Mesenteric fat pad (tissue), 1 donor: ENCODE measurements at places on chromosomes 4 and X. TPM values are rescaled to one million over a fixed set of nuclear protein-coding genes. Genes with fewer than 3 reads are reported as not detected.

GSPT2 gene
- 7.3 TPM for total RNA-seq

DNA sequence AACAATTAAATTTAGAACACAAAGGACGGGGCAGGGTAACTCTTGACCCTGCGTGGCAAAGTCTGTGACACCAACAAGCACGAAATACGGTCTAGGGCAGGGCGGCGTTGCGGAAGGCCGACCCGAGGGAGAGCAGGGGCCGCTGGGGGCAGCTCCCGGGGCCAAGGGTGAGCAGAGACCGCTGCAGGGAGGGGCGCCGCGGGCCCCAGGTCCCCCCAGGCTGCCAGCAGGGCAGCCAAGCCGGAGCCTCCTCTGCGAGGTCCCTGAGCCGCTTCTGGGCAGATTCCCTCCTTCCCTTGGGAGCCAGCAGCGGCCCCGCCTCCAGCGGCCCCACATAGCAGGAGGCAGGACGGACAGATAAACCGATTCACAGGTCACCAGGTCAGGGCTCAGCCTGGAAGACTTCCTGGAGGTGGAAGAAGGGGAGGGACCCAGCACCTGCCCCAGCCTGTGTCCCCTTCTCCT lies 90.2 kb downstream of the FAM53A start:
- no peak for DNase-seq

DNA sequence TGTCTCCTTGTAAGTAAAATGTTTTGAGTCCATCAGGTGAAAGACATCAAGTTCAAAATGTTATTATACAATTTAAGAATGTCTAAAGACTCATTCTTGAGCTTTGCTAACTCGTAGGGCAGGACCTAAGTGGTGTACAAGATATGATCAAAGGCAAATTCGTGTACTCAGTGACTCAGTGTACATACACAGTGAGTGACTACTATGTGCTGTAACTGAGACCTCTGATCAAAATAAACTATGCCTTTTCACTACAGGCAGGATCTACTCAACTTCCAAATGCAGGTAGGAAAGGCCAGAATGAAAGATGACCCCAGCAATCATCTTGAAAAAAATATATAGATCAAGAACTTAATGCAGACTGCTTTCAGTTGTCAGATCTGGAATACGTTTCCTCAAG lies 49.9 kb downstream of the ADGRG2 start:
- no peak for DNase-seq

- DNase-seq, result no peak
Observed at GRCh38 chr4:41060352-41061334, 153.7 kb downstream of the APBB2 start.

DNA sequence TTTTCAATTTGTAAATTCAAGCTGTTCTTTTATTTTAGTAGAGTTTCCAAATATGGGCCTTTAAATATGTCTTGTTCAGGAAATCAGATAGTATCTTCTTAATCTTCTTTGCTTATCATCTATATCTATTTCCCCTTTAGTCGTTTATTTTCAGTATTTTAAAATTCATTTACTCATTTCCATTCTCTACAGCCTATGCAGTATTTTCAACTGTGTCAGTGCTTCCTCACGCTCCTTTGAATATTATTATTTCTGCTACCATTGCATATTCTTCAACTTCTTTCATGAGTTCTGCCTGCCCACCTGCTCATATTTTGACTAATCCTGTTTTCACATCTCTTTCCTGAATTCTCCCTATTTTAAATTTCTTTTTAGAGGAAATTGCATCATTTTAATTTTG lies 185.4 kb downstream of the DKK2 start:
- no peak for DNase-seq

DNA sequence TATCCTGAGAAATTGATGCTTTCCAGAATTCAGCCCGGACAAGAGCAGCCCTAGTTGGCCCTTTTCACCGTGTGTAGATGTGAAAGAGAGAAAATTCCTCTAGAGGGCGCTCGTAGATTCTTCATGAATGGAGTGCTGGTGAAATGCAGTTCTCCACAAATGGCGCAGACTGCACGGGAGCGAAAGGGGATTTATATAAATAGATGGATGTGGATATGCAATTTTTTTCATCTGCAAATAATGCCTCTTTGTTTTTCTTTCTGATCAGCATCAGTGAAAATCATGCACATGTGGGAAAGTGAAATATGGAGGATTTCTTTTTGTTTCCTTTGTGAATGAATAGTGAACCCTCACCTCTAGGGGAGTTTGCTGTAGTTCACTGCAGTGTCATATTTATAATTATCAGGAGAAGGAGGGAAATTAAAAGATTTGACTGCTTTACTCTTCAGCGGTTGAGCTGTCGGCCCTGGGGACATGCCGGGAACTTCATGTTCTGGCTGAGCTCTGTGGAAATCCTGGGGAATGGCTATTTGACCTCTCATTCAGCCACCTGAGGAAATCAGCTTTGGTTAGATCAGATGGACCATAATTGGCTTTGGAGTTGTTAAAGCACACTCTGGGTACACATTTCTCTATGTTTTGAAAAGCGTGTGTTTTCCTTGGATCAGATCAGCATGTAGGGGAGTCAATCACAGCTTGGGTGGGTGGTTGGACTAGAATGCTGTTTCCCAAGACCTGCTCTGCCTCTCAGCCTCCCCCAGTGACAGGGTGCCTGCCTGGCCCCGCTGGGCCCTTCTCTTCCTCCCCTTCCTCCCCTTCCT lies 115.0 kb upstream of the SHISA3 start:
- DNase-seq, result no peak

GRCh38 chr4:47711183-47711582 lies 126.7 kb downstream of the CORIN start:
- DNase-seq, result no peak

SLC2A9 gene
- 5.5 TPM for total RNA-seq

DNA sequence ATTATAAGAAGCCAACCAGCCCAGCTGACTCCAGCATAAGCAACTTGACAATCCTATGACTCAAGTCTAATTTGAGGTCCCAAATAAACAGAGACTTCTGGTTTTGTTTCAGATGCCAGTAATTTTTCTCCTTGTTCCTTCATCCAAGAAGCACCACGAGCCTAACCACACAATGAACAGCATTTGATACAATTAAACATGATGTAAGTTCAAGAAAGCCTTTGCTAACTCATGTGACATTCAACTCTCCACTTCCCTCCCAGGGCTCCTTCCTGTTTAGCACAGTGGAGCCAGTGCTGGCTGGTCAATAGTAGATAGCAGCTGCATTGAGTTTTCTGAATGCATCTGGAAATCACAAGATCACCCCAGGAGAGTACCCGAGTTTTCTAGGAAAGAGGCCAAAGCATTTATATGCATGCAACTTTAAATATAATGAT lies 206.3 kb downstream of the ARHGAP24 start:
- DNase-seq, result no peak

DNA sequence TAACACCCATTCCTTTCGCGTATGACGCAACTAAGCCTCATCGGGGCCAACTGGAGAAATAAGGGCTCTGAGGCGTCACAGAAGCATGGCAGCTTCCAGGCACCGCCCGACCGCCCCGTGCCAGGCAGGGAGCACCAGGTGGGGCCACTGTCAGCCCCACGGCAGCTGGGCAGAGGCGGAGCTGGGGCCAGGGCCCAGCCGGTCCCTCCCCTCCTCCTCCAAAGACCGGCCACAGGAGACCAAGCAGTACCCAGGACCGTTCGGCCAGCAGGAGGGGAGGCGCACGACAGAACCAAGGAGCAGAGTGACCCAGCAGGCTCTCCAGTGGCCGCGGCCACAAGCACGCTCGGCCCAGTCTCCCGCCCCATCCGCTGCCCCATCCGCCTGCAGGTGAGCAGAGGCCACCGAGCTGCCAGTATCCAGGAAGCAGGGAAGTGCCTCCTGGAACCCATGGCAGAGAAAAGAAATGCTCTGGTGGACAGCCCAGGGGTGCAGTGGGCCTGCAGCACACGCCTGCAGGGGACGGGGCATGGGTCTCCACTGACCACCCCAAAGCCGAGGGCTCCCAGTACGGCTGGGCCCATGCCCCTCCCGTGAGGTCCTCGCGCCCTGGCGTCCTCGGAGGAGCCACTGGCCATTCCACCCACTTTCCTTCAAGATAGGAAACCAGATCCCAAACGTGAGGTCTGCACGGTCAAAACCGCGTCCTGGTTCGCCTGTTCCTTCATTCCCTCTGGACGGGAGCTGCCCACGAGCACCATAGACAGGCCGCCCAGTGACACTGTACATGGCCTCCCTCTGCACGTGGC lies 9.6 kb downstream of the CTBP1 start:
- no peak for DNase-seq

DNA sequence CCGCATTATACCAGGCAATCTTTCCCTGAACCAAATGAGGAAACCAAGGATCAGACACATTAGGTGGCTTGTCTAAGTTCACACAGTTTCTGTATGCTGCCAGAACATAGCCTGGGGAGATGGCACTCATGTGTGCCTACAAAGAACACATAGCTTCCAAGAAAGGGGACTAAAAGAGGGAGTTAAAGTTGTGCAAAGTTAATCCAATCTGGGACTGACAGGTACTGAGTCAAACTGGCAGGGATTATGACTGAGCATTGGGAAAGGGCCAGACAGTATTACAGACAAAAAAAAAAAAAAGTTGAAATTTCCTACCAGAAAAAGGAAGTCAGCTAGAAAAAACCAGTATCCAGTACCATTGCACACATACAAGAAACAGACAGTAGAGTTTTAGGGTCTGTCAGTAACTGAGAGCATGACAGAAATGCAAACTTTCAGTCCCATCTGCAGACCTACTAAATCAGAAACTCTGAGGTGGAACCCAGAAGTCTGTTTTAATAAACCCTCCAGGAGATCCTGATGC lies 37.2 kb downstream of the ADAMTS3 start:
- no peak for DNase-seq

DNA sequence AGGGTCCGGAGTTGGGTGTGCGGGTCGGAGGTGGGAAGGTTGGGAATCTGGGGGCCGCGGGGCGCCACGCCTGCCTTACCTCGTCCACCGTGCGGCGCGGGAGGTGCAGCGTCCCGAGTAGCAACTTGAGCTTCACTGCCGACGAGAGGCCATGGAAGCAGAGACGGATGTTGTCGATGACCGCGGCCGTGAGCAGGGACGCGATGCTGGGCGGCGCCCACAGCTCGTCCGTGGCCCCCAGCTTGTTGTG lies 178 bp downstream of the NELFA start:
- DNase-seq, result no peak

- no peak for DNase-seq
Observed at GRCh38 chr4:127656047-127656680, 23.4 kb downstream of the INTU start.

DNA sequence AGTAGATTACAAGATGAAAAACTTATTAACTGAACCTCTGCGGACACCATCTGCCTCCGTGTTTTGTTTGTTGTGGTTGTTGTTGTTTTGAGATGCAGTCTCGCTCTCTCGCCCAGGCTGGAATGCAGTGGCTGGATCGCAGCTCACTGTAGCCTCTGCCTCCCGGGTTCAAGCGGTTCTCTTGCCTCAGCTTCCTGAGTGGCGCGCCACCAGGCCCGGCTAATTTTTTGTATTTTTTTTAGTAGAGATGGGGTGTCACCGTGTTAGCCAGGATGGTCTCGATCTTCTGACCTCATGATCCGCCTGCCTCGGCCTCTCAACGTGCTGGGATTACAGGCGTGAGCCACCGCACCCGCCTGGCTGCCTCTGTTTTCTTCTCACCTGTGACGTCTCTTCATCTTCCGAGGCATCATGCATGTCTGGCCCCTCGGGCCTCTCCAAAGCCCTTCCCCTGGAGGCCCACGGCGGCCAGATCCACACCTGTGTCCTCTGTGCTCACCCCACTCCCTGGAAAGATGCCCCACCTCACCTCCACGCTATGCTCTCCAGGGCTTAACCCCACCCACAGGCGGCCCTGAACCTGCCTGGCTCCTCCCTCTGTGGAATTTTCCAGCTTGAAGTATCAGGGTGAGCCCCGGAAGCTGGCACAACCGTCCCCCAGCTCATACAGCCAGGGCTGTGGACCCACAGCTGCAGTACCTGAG lies 77.0 kb upstream of the MXD4 start:
- DNase-seq, result peak; percentile 85

ABCG2 gene
- 1.7 TPM for total RNA-seq

DNA sequence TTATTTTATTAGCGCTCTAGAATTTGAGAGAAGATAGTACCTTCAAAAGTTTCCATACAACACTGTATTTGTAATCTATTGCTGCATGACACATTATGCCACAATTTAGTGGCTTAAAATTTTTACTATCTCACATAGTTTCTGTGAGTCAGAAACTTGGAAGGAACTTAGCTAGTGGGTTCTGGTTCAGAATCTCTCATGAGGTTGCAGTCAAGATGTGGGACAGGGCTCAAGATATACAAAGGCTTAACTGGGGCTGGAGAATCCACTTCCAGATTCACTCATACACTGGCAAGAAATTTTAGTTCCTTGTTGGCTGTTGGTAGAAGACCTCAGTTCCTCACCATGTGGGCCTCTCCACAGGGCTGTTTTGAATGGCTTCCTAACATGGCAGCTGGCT lies 11.5 kb upstream of the C4orf54 start:
- DNase-seq, result no peak

DNA sequence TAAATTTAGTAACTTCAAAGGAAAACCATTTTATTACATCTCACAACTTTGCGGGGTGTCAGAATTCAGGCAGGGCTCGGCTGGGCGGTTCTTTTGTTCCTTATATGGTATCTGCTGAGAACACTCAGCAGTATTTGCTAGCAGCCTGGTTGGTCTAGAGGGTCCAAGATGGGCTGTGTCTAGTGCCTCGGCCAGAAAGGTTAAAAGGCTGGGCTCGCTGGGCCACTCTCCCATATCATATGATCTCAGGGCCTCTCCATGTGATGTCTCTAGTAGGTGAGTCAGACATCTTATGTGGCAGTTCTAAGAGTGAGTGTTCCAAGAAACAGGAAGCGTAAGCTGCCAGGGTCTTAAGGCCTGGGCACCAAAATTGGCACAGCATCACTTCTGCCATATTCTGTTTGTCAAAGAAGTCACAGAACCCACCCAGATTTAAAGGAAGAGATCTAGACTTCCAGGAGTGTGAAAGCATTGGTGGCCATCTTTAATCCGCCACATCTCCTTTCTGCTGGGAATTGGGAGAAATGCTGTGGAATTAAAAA lies 100.9 kb upstream of the ATP6AP2 start:
- DNase-seq, result no peak

GRCh38 chr4:1136048-1136447 lies 22.7 kb upstream of the RNF212 start:
- no peak for DNase-seq

DNA sequence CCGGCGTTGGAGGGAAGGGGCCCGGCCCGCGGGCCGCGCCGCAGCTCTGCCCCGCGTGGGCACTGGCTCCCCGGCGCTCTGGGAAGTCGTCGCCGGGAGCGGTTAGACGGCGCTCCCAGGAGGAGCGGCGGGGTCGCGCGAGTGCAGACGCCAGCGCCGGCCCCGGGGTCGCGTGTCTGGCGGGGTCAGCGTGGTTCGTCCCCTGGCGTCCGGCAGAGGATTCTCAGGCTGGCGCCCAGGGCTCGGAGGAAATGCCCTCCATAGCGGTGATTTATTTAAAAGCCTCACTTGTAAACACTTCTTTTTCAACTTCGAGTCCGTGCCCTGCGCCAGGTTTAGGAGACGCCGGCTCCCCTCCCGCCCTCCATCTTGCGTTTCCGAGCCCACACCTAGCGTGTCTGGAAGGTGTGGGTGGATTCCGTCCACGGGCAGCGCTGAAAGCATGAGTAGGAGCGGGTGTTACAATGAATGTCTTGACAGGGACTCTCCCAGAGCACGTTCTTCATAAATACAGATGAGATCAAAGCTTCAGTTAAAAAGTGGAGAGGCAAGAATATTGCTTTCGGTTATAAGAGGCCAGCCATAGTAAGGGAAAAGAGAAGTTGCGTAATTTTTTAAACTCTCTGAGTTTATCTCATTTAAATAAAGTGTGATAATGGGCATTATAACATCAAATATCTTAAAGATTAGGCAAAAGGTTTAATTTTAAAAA lies 692 bp downstream of the FAM241A start:
- DNase-seq, result no peak

F8A2 gene
- not detected for total RNA-seq
